Stimulated activated naive CD4-positive, alpha-beta T cell treated with Interleukin-2 at 50 U/mL for 16 hours (primary cell): ENCODE measurements at places on chromosomes 12 and 14.

DNA sequence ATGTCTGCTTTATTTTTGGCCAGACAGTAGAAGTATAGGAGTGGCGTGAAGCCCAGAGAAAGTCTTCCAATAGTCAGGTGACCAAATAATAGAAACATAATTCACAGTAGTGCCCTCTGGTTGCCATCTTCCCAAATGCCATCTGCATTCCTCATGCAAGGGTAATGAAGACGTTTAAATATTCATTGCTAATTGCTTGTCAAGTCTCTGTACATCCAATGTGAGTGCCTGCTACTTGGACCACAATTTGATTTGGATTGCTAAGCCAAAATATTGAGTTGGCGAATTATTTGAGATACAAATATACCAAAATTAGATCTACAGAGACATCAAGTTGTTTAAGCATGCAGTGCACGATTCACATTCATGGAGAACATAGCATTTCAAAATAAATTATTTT, 402.7 kb downstream of the SOX5 start:
- no peak for DNase-seq

DNA sequence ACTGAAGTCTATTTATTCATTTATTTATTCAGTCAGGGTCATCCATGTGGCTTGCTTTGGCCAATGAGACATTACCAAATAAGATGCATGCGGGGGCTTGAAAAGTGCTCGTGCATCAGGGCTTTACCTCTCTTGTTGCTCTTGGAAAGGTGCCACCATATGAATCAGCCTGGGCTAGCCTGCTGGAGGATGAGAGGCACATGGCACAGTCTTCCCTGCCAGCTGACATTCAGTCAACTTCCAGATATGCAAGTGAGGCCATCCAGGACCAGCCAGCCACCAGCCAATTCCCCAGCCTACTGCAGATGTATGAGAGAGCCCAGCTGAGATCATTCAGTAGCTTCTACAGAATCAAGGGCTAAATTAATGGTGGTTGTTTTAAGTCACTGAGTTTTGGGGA, 105.2 kb upstream of the RPH3A start:
- DNase-seq: no peak

DNA sequence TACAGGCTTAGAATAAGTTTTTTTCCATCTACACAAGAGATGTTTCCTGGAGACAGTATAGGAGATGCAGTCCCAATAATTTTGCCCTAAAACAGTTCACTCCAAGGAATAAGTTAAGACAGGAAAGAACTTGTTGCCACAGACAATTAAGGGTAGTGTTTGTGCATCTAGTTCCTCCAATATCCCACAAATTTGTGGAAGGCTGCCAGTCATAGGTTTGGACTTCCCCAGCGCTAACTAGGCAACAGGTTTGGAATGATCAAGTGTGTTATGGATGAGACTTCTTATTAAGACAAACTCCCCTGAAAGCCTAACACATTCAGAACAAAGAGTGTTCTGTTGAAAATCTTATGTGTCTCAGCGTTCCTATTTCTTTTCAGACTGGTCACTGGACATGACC, 611.0 kb downstream of the CCER1 start:
- no peak for DNase-seq

DNA sequence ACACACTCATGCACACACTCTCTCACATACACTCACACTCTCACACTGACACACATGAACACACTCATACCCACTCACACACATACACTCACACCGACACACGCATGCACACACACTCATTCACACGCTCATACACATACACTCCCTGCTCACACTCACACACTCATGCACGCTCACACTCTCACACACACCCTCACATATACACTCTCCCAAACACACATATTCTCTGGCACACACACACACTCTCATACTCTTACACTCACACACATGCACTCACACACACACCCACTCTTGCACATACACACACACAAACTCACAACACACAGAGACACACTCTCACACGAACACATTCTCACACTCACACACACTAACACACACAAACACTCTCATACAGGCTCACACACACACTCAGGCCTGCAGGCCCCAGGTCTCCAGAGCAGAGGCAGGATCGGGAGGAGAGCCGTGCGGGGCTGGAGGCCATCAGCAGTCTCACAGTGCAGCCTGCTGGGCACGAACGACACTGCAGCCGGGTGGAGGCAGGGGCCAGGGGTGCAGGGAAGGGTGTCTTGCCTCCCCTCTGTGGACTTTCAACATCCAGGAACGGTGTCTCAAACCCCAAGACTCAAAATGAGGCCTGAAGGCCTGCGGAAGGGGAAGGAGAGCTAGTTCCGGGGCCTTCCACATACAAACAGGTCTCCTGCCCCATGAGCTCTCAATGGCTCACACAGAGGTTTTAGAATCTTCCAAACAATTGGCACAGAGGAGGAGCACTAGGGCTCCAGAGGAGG, 148.7 kb downstream of the ANO2 start:
- no peak for DNase-seq

GRCh38 chr12:132238488-132238854, 90.9 kb downstream of the GALNT9 start:
- DNase-seq: no peak

- DNase-seq: no peak
These were observed 11.1 kb upstream of the RTL1 start for GRCh38 chr14:100914597-100915021.

GRCh38 chr12:47758834-47759690, at the start of gene RAPGEF3:
Gene RAPGEF3 (minus strand): TSS chr12:47758880. CDS start chr12:47758556, 324 bp downstream.
- peak; percentile 59 for DNase-seq

DNA sequence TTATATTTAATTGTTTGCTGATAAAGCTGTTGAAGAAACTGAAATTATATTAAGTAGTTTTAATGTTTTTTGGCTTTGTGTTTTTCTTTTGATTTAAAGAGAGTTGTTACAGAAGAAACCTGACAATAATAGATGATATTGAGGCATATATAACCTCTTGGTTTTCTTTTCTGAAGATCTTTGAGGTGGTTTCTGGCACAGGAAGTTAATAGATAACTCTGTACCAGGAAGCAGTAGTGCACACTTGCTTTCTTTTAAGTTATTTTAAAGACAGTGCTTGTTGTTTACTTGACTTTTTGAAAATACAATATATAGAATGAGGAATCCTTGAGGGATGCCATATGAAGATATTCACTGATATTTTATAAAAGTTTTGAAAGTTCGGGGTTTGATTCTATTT, 209.0 kb upstream of the FBXO33 start:
- no peak for DNase-seq

- DNase-seq: no peak
These were observed 268.3 kb upstream of the PRKD1 start for GRCh38 chr14:30195941-30196340.

- DNase-seq: no peak
These were observed 375.5 kb downstream of the RAD51B start for GRCh38 chr14:68195126-68195525.

- DNase-seq: no peak
These were observed 90.7 kb downstream of the OTOGL start for GRCh38 chr12:80190001-80190400.

DNA sequence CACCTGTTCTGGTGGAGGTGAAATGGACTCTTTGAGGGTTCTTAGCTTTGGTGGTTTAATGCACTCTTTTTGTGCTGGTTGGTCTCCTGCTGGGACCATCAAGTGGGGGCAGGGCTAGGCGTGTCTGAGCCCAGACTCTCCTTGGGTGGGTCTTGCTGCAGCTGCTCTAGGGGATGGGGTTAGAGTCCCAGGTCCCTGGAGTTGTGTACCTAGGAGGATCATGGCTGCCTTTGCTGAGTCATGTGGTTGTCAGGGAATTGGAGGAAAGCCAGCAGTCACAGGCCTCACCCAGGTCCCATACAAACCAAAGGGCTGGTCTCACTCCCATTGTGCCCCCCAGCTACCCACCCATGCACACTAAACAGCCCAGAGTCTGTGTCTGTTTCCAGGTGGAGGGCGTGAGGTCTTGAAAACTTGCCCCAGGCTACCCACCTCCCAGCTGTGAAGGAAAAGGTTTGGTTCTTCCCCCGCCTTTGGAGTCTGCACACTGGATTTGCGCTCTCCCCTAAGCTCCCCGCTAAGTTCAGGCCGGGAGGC, 387.7 kb downstream of the TMTC2 start:
- no peak for DNase-seq

- DNase-seq: no peak
These were observed 88.8 kb downstream of the TMX1 start for GRCh38 chr14:51328772-51329353.

DNA sequence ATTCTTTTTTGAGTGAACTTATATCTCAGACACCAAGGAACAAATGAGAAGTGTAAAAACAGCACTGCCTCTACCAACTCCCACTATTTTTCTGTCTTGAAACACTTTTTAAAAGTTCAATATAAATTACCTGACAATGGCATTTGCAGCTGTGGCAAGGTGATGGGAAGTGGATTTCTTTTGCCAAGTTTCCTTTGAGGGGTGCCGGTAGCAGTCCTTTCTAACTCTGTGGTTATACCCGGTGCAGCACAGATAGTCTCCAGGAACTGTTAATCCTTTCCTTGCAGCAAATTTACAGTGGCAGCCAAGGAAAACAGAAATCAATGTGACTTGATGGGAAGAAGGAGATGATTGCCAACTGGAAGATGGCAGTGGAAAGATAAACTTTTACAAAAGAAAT, 243.7 kb downstream of the BCAT1 start:
- no peak for DNase-seq

GRCh38 chr12:27709932-27710591, 570 bp upstream of the MRPS35 start:
- no peak for DNase-seq

DNA sequence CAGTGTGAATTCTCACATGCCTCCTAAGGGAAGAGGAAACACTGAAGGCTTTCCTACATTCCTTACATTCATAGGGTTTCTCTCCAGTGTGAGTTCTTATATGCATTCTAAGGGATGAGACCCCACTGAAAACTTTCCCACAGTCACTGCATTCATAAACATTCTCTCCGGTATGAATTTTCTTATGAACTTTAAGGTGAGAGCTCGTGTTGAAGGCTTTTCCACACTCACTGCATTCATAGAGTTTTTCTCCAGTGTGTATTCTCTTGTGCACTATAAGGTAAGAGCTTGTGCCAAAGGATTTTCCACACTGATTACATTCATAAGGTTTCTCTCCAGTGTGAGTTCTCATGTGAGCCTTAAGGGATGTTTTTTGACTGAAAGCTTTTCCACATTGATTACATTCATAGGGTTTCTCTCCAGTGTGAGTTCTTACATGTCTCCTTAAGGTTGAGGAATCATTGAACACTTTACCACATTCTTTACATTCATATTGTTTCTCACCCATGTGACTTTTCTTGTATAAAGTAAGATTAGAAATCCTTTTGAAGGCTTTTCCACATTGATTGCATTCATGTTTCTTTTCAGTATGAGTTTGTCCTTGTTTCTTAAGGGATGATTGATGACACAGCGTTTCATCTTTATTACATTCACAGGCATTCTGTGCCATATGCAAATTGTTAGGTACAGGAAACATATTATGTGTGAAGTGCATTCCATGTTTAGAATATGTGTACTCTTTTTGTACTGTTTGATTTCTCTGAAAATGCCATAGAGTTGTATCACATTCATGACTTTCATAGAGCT, 9.5 kb downstream of the ZNF891 start:
- DNase-seq: no peak

DNA sequence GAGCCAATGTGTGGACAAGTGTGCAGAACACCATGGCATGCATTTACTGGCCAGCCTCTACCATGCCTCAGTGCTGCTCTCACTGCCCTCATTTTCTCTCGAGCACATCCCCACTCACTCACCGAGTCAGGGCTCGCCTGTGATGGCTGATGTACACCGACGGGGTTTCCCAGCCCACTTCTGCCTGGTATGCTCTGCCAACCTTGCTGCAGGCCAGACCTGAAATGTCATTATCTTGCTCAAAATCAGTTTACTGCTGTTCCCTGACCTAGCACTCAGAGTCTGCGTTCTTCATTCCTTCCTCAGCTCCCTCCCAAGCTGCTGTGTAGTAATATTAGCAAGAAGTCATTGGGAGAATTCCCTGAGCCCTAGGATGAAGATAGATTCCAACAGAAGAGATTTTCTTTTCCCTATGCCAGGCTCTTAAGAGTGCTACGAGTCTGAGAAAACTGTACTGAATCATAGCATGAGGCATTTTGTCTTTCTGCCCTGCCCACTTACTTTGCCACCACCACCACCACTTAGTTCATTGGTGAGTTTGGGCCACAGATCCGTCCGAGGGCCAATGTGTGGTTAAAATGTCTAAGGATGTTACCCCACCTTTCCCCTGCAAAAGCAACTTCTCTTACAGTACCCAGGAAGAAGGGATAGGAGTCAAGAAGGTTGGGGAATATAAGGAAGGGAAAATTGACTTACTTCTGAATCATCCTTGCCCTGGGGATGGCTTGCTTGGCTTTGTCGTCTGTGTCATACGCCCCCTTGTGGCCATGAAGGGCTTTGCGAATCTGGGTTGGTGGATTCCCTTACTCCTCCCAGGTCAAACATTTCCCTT, 51.0 kb downstream of the BMAL2 start:
- peak; percentile 58 for DNase-seq

- no peak for DNase-seq
These were observed 2.0 kb downstream of the FOXN4 start for GRCh38 chr12:109307051-109307450.

DNA sequence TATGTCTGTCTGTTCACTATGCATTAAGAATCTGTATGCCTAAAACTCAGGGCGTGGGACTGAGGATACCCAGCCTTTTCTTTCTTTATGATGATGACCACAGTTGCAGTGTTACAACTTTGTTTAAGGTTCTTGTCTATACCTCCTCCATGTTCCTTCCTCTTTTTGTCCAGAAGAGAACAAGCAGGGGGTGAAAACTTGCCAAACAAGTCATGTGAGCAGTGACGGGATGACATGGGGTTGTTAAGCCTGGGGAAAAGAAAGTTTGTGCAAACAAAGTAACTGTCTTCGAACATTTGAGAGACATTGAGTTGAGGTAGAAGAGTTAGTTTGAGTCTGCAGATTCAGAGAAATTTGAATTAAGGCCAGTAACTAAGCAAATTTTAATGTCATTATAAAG, 505.5 kb downstream of the NPAS3 start:
- DNase-seq: no peak

DNA sequence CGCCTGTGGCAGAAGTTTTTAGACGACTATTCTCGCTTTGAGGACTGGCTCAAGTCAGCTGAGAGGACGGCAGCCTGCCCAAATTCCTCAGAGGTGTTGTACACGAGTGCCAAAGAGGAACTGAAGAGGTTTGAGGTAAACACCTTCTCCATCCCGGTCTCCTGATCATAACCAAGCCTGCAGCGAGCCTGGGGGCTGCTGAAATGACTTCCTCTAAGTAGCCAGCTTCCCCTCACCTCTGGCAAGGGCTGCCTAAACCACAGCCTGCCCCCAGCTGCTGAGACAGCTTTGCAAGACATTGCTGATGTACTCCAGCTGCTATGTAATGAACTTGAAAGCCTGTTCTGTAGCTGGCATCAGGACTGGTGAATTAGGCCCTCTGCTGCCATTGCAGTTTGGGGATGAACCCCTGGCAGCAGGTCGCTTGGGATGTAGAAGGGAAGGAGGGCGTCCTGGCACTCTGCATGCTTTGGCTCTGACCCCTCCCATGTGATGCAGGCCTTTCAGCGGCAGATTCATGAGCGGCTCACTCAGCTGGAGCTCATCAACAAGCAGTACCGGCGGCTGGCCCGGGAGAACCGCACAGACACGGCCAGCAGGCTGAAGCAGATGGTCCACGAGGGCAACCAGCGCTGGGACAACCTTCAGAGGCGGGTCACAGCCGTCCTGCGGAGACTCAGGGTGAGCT, 84.6 kb downstream of the ESR2 start:
- DNase-seq: no peak

GRCh38 chr12:3186546-3187215, 109.5 kb downstream of the TSPAN9 start:
- DNase-seq: no peak

GRCh38 chr14:48670939-48671338, 915.2 kb downstream of the RPS29 start:
- no peak for DNase-seq
